ENCODE measurements at places on chromosomes 6 and 20.

DNA sequence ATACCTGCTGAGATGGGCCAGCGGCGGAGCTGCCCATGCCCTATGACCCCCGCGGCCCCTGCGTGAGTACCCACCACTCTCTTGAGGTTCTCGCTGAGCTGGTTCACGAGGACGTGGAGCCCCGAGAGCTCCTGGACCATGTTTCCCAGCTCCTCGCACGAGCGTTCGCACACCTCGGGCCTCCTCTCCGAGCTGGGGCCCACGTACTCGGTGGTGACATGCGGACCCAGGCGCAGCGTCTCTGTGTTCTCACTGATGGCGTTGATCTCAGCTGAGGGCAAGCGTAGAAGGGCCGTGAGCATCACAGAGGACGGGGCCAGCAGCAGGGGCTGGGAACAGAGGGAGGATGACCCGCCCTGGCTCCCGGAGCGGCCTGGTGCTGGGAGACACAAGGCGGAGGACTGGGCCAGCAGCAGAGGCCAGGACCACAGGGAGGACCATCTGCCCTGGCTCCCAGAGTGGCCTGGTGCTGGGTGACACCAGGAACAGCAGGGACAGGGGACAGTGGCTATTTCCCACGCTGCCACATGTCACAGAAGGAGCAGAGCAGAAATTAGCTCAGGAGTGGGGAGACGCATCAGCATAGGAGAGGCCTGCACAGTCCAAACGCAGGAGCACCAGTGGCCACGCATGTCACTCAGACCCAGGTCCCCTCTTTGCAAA lies 11.8 kb downstream of the THBS2 start:
- no peak for DNase-seq

DNA sequence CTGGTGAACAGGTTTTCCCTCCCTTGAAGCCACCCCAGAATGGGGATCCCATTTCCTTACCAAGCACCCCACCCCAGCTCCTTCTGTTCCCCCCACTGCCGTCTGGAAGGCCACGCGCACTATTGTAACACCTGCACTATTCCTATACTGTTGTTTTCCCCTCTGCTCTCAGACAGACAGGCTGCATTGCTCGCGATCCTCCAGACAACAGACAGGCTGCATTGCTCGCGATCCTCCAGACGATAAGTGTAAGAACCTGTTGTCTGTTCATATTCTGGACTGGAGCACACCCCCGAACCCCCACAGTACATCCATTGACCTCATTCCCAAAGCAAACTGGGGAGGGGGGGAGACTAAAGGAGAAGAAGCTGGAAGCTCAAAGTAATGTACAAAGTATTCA lies 72.7 kb downstream of the LY86 start:
- no peak for DNase-seq

GRCh38 chr6:52519618-52520017 lies 57.2 kb downstream of the TRAM2 start:
- no peak for DNase-seq

GRCh38 chr20:11929947-11930346 lies 12.3 kb downstream of the BTBD3 start:
- no peak for DNase-seq

- DNase-seq = no peak
Measured at GRCh38 chr20:32858701-32859372, at the start of gene EFCAB8. Gene EFCAB8 (plus strand): TSS chr20:32858923. CDS start chr20:32863793, 4,870 bp downstream.

GRCh38 chr6:44539701-44540355 lies 152.3 kb downstream of the CDC5L start:
- DNase-seq = no peak

DNA sequence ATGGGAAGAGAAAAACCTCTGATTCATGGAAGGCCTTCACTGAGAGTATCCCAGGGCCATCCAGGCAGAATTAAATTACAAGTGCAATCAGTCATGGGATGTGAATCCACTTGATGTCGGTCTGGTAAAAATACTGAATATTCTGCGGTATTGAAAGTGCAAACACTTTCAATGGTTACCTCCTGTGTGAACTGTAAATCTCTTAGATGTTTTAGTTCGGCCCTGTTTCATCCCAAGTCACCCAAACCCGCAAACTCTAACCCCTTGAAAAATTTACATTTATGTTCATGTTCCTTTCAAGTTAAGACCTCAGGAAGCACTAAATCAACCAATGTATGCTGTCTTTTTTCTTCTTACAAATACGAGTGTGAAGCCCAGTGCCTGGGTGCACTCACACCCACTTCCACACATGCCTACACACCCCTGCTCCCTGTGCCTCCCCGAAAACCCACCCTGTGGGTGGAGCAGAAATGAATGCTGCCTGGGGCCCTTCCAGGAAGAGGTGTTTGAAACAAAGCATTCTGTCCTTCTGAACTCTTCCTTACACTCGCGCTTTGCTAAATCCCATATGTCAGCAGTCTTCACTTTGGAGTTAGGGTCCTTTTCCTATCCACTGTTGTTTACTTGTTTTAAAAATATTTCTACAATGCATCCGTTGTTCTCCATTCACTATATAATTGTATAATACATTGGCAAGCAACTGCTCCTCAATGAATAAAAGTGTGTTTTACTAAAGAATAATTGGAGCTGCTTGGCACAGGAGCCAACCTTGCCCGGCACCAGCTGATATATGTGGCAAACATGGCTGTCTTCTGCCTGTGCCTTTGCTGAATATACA lies 62.7 kb downstream of the FYN start:
- no peak for DNase-seq

DNA sequence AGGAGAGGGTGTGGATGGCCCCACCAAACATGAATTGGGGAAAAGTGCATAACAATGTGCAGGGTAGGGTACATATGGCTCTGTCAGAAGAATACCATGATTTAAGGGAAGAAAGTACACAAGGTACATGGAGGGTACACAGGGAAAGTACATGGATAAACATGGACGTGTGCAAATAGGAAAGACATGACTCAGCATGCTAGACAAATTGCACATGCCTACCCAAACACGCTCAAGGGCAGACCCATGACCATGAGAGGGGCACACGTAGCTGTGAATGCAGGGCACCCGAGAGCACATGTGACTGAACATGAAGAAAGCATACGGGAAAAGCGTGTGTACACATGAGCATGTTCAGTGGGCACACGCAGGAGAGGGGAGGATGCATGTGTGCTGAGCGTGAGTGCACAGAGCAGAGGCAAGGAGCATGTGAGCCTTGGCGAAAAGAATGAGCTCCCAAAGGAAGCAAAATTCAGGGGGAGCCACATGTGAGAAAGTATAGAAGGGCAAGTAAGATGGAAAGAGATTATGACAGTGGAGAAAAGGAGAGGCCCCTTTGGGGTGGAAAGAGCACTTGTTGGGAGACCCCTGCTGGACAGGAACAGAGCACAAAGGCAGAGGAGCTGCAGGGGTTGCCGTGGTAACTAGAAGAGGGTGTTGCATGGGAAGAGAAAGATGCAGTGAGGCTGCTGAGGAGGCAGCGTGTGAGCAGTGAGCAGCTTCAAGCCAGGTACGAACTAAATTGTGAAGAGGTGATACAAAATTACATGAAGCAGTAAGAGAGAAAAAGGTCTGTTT lies 17.8 kb downstream of the OR2H2 start:
- DNase-seq = peak; percentile 46

- DNase-seq = no peak
Measured at GRCh38 chr6:20647585-20647984, 113.3 kb downstream of the CDKAL1 start.

DNA sequence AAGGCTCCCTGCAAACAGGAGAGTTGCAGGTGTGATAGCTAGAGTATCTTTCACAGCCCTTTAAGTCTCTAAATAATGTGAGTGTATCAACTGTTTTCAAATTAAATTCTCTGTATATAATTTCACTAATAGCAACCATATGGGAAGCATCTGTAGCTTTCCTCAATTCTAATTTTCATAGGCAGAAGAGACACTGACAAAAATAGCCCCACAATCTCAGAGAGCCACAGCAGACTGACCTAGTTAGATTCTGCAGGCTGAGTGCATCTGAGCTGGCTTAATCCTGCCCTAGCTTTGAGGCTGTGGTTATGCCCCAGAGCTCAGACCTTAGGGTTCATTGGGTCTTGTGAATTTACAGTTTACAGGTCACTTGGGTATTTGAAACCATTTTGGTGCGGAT lies 63.9 kb downstream of the MAP7 start:
- no peak for DNase-seq

- no peak for DNase-seq
Measured at GRCh38 chr20:53080969-53081871, 109.1 kb downstream of the TSHZ2 start.

DNA sequence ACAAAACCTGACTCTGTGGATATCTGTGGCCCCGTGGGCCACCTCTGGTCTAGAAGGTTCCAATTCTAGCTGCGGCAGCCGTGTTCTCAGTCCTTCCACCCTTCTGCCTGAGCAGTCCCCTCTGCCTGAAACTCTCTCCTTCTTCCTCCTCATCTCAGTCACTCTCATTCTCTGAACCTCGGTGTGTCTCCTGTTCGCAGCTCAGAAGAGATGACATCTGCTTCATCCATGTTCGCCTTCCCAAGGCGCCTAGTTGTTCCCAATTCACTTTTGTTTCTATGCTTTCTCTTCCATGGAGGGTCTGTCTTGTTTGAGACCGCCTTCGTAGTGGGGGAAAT lies 95.5 kb downstream of the CEBPB start:
- DNase-seq = no peak

DNA sequence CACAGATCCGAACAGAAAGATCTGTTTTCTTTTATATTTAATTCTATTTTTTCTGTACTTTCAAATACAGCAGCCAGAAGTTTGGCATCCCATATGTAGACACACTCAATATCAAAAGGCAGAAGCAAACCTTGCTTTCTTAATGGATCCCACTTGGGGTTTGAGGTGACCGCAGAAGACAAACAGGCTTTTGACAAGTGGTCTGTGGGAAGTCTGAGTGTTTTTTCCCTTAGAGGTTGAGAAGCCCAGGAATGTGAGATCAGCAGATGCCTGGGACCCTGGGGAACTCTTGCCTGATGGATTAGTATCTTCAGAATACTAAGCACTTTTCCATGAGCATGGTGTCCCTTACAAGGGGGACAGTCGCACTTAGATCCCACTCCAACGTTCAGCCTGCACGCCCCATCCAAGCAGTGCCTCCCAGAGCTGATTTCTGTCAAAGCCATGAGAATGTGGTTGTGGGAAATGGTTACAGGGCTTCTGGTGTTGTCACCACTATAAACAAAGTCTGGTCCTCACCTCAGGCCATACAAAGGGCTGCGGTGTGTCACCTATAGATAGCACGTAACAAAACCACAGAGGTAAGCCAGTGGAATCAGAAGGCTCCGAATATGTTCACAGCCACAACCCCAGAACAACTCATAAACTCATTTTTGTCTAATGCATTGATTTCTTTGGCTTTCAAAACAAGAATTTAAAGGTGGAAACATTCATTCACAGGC lies 12.7 kb downstream of the IL17F start:
- no peak for DNase-seq

GRCh38 chr6:150418827-150419594 lies 50.2 kb downstream of the IYD start:
- DNase-seq = peak; percentile 6

GRCh38 chr6:167077241-167077932 lies 45.5 kb upstream of the CCR6 start:
- no peak for DNase-seq

GRCh38 chr6:145086197-145086596 lies 649.1 kb downstream of the EPM2A start:
- DNase-seq = no peak

- DNase-seq = no peak
Measured at GRCh38 chr6:89414215-89414614, 2.1 kb upstream of the RRAGD start.

- no peak for DNase-seq
Measured at GRCh38 chr6:147384029-147384428, 124.5 kb upstream of the SAMD5 start.

GRCh38 chr6:54440549-54440948 lies 132.3 kb downstream of the TINAG start:
- no peak for DNase-seq

DNA sequence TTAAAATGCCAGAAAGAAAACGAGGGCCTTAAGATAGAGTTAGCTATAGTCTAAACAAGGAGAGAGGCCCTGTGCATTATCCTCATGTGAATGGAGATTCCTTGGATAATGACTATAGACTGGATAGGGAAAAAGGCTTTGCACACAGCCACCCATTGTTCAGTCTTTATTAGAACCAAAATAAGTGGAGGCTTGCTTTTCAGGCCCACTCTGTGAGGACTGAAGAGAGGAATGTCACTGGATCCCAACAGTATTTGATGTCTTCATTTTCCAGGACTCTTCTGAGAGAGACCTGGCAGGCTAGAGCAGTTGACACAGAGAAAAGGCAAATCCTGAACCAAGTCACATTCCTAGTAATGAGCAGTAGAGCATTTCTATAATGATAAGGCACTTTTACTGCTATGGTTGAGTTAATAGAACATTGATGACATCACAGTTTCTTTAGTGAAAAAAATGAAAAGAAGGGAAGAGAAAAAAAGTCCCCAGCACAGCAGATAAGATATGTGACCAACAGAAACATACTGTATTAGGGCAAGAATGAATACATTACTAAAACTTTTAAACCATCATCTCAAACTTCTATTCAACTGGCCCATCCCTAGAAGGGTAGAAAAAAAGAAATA lies 315.1 kb downstream of the EPHA7 start:
- no peak for DNase-seq

DNA sequence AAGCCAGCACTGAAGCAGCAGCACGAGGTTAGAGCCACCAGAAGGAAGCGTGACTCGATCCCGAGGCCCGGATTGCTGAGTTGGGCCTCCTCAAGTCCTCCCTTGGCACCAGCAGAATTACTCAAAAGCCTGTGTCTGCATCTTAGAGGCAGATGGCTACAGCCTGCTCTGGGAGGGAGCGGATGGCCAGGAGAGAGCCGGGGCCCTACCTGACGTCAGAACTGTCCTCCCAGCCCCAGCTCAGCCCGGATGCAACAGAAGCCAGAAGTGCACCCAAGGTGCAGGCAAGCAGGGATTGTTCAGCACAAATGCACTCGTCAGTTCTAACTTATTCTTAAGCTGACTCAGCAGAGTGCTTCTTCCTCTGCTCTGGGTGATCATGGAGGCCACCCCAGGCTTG lies 155.5 kb upstream of the RPS6KA2 start:
- DNase-seq = no peak

All from nucleus accumbens (tissue), 56 donors.